Forelimb muscle (tissue), 1 donor: ENCODE measurements at places on chromosomes 11 and 22. TPM values are rescaled to one million over a fixed set of nuclear protein-coding genes. Genes with fewer than 3 reads are reported as not detected.

DAGLA gene
- polyA plus RNA-seq, result 4.6 TPM

B4GAT1 gene
- 20.3 TPM for polyA plus RNA-seq

PANX2 gene
- 0.18 TPM for polyA plus RNA-seq

HORMAD2 gene
- not detected for polyA plus RNA-seq

PGA4 gene
- polyA plus RNA-seq, result 1.1 TPM

KIF18A gene
- 3.2 TPM for polyA plus RNA-seq

HEPN1 gene
- 0.20 TPM for polyA plus RNA-seq

TBRG1 gene
- 23.5 TPM for polyA plus RNA-seq

SCGB1D2 gene
- polyA plus RNA-seq, result not detected

BCO2 gene
- 9.0 TPM for polyA plus RNA-seq

SLC37A2 gene
- 2.3 TPM for polyA plus RNA-seq

F2 gene
- not detected for polyA plus RNA-seq

DNA sequence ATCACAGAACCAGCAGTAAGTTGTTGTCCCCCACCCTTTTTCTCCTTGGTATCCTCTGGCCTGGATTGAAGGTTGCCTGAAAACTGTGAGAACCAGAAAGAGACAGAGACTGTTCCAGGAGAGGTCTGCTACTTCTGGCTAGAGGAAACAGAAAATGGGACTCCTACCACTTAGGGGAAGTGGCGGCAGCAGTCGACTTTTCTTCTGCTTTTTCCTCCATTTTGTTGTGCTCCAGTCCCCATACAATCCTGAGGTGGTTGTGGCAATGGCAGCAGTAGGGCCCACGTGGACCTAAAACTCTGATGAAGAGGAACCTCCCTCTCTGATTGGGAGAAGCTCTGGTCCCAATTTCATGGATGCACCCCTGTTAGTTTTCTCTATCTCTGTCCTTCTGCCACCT lies 76.0 kb upstream of the SORL1 start:
- no peak for DNase-seq

GRCh38 chr11:67278939-67279588 lies 10.0 kb upstream of the ANKRD13D start:
- DNase-seq, result no peak

DNA sequence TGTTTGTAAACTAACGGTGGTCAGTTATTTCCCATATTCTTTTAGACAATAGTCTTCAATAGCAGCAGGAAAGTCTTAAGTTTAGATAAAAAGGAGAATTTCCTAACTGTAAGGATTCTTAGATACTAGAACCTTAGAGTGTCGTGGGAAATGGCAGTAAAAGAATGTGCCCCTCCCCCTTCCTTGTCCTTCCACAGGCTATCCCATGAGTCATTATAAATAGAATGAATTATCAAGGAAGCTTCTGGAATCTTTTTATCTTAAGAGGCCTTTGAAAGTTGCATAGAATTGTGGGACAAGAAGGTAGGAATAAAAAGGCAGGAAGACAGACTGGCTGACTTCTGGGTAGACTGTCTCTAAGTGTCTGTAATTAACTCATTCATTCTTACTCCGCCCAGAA lies 165.2 kb upstream of the TBCEL start:
- DNase-seq, result no peak

- DNase-seq, result no peak
Measured at GRCh38 chr22:35209203-35209602, 48.1 kb upstream of the HMGXB4 start.

GRCh38 chr11:110490886-110491285 lies 61.1 kb downstream of the FDX1 start:
- no peak for DNase-seq

DNA sequence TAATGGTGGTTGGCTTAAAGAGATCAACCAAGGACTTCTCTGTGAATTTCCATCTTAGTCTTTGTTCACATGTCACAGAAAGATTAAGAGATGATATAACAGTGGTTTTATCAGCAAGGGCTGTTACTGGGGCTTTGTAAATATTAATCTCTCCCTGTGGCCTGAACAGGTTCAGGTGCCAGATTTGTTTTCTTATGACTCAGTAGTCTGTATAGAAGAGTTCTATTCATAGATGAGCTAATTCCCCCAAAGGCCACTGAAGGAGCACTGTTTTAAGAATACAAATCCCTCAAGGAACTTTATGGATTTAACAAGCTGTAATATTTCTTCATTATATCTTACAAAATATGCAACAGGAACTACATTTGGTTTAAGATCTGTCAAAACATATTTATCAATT lies 50.4 kb downstream of the TCP11L1 start:
- no peak for DNase-seq

DNA sequence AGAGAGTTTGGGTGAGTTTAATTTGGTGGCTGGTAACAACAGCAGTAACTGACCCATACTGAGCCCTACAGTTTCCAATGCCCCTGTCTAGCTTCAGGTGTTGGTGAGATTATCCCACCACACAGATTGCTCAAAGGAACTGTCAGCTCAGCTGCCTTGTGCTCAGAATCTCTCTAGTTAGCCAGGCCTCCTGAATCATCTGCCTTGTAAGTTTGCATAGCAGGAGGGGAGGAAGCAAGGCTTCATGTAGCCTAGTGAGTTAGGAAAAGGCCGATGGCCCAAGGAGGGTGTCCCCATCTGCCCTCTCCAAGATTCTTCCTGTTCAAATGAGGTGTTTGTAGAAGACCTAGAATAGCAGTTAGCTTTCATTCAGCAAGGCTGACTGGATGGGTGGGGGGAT lies 74.3 kb downstream of the MICAL2 start:
- DNase-seq, result no peak

DNA sequence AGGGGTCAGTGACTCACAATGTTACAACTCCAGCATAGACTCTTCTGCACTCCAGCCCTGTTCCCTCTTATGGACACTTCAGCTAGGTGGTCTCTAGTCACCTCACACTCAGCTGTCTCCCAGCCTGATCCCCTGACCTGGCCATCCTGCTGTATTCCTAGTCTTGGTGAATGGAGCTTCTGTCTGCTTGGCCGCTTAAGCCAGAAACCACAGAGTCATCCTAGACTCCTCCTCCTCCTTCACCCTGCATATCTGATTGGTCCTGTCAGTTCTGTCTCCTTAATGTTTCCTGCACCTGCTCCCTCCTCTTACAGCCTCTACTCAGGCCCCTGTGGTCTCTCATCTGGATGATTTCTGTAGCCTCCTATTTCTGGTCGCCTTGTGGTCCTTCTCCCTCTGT lies 144.9 kb downstream of the HIPK3 start:
- DNase-seq, result no peak

DNA sequence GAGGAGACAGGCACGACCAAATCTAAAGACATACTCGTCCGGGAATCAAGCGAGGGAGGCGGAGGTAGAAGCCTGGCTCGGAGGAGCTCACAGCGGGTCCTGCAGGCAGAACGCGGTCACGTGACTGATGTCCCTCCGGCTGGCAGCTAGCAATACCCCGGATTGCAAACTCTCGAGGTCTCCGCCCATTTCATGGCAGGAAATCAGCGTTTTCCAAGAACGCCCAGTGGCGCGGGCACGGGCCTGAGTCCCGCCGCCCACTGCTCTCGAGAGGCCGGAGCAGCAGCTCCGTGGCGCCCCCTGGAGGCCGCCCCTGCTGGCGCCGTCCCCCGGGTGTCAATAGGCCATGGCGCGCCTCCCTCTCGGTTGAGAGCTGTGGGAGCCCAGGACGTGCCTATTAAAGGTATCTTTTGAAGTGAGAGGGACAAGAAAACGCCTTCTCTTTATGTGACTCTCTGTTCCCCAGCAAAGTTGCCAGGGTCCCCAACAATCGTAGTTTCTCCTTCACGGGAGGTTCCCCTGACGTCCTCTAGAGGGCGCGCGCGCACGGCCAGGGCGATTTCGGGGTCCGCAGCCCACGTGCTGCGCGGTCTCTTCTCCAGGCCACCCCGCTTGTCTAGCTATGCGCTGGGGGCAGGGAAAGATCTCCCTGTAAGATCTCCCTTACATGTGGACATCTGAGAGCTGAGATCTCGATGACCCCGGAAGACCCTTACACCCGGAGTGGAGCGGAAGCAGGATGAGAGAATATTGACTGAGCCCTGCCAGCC lies 37.3 kb upstream of the RBFOX2 start:
- no peak for DNase-seq

GRCh38 chr11:57527056-57527631 lies 3.4 kb downstream of the TIMM10 start:
- DNase-seq, result peak; percentile 45

GRCh38 chr22:49307870-49308269 lies 519.8 kb downstream of the BRD1 start:
- no peak for DNase-seq

- no peak for DNase-seq
Measured at GRCh38 chr11:128551611-128552335, 35.6 kb downstream of the ETS1 start.

DNA sequence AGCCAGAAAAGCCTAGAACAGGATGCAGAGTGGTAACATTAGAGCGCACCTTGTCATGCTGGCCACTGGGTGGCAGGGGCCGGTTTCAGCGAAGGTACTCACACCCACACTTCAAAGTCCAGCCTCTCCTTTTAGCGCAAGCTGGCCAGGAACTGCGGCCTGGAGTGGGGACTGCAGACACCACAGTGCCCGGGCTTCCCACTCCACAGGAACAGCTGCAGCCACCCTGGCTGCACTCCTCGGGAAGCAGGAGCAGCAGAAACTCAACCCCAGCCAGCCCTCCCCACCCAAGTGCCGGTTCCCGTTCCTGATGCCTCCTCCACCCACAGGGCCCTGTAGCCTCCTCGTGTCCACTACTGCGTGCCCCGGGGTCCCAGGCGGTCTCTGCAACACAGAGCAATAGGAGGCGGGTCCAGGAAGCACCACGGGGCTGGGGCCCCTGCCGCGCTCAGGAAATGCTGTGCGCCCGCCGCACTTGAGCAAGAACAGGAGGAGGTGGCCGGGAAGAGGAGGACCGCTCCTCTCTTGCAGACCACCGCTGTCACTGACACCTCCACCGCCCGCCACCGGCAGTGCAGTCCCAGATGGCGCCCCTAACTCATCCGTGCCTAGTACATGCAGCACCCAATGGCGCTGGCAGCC lies 2.2 kb downstream of the RFPL2 start:
- DNase-seq, result no peak

GRCh38 chr11:17770917-17771316 lies 36.3 kb downstream of the KCNC1 start:
- DNase-seq, result no peak

- DNase-seq, result no peak
Measured at GRCh38 chr11:46247090-46247489, 30.4 kb upstream of the CREB3L1 start.

GRCh38 chr11:20327377-20327935 lies 36.1 kb upstream of the HTATIP2 start:
- no peak for DNase-seq

DNA sequence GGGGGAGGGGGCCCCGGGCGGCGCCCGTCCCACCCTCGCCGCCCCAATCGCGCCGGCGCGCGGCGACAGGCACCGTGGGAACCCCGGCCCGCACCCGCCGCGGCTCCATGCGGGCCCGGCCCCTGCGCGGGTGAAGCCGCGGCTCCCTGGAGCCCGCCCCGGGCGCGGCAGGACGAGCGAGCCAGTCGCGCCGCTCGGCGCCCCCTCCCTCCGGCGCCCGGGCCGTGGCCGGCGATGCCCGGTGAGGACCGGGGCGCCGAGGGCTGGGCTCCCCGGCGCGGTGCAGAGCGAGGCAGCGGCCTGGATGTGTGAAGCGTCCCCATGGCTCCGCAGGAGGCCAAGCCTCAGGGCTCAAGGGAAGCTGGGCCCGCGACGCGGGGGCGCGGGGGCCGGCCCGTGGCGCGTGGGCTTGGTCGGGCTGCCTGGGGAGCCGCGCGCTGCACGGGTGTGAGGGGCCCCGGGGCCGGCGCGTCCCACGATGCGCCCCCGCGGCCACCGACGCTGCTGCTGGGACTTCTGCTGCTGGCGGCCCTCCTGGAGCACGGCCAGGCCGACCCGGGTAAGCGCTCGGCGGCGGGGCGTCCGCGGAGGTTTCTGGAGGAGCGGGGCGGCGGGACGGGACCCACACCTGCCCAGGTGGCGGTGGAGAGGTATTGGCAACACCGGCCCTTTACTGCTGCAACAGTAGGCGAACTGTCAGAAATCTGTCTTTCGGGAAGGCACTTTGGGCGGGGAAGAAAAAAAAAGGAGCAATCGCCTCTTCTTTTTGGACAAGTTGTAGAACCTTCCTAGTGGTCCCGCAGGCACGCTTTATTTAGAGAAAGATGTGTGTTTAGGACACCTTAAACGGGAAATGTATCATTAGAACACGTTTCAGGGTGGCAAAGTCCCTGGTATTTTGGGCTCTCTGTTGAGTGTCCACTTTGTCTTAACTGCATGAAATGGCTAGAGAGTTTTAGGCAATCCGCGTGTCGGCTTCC lies 119.4 kb downstream of the HIPK3 start:
- DNase-seq, result no peak

- no peak for DNase-seq
Measured at GRCh38 chr22:50207383-50208140, 6.8 kb downstream of the SELENOO start.

- no peak for DNase-seq
Measured at GRCh38 chr22:32106930-32107329, 52.2 kb downstream of the C22orf42 start.

DNA sequence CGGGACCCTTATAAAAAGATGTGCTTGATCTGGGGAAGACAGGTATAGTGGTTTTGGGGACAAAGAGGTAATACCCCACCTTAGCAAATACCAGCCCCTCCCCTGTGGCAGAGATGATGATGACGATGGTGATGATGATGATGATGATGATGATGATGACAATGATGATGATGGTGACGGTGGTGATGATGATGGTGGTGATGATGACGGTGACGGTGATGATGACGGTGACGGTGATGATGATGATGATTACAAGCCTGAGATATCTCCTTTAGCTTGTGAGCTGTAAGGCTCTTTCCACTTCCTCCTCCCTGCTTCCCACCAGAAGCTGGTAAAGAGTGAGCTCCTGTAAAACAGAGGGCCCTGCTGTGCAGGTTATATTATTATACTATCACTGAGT lies 89.5 kb upstream of the TMEM45B start:
- no peak for DNase-seq

DNA sequence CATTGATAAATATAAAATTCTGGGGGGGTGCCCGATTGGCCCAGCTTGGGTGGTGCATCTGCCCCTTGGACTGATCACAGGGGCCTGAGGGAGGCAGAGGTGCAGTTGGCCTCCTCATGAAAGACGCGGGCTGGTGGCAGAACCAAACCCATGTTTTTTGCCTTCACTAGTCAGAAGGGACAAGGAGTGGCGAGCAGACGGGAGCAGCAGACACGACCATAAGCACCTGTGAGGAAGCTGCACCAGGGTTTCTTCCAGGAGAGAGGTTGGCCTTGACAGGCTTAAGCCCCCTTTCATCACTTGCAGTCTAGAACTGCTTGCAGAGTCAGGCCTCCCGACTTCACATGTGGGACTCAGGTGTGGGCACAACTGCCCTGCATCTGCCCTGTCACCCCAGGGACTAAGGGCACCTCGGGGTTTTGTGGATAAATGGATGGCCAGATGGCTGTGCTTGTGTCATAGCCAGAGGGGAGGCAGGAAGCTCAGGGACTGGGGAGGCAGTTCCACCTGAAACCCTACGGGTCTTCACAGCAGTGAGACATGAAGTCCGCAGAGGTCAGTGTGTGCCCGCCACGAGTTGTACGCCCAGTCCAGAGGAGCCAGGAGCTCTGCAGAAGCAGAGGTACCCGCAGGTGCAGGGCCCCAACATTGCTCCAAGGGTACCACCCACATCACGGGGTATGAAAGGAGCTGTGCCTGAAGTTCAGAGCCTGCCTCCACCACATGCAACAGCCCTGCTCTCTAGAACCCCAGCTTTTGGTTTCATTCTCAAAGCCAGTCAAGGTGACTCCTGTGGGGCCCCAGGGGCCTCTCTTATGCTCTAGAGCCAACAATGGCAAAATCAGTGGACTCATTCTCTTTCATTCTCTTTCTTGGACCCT lies 18.2 kb upstream of the SYT13 start:
- no peak for DNase-seq

GRCh38 chr11:79415411-79415810 lies 25.4 kb downstream of the TENM4 start:
- DNase-seq, result no peak

GRCh38 chr11:69101115-69101791 lies 52.5 kb downstream of the TPCN2 start:
- DNase-seq, result no peak
